SIG-M5 (cell line): ENCODE measurements at places on chromosomes 12 and 14.

- DNase-seq, result no peak
Measured at GRCh38 chr12:115730975-115731541, 546.4 kb downstream of the MED13L start.

DNA sequence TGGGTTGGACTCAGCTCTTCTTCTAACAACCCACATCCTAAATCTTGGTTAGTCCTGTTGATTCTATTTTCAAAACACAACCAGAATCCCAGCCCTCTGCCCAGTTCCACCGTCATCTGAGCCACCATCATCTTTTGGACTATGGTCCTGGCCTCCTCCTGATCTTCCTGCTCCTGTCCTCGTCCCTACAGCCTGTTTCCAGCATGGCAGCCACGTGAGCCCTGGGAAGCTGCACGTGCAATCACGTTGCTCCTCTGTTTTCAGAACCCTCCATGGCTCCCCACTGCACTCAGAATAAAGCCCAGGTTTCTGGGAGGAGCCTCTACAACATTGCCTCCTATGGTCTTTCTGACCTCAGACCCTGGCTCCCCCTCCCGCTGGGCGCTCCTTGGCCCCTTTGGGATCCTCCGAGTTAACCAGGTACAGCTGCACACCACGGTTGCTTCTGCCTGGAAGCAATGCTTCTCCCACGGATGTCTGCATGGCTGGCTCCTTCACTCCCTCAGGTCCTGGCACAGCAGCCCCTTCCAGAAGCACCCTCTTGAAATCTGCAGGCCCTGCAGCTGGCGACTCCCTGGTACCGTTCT, 44.5 kb downstream of the BEGAIN start:
- no peak for DNase-seq

- no peak for DNase-seq
Measured at GRCh38 chr12:65540140-65540539, 261.7 kb downstream of the MSRB3 start.

- DNase-seq, result no peak
Measured at GRCh38 chr14:54117396-54117795, 160.8 kb upstream of the BMP4 start.

GRCh38 chr14:87989956-87990299, 3.1 kb downstream of the GALC start:
- DNase-seq, result no peak
